ENCODE measurements at places on chromosomes 7 and 10. TPM values are rescaled to one million over a fixed set of nuclear protein-coding genes. Genes with fewer than 3 reads are reported as not detected.

LEP gene
- total RNA-seq = not detected

ABCB1 gene
- 5.5 TPM for total RNA-seq

DNA sequence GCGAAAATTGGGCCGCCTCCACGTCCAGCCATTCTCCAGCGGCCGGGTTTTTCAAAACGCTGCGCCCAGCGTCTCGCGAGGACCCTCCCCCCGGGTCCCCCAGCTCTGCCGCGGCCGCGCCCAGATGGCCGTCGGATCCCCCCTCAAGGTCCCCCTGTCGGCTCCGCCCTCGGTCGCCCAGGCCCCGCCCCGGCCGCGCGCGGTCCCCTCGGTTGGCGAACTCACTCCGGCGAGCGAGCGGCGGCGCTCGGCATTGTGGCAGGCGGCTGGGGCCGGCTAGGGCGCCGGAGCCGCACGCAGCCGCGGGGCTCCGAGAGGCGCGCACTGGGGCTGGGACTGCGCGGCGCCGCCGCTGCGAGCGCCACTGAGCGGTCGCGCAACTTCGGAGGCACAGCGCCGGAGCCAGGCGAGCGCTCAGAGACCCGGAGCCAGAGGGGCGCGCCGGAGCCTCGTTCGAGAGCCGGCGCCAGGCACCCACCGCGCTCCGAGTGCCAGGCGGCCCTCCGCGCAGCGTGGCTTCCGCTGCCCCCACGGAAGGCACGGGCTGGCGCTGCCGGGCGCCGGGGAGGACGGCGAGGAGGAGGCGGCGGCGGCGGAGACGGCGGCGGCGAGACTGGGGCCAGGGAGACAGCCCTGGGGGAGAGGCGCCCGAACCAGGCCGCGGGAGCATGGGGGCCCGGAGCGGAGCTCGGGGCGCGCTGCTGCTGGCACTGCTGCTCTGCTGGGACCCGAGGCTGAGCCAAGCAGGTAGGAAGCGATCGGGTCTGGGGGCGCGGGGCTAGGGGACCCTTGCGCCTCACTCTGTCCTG is at the start of gene UNC5B:
TSS of gene UNC5B (plus strand) at position 253 of the 809 bp plus-strand sequence. CDS start at position 669, 416 bp downstream.
- H3K4me3 ChIP-seq = peak within 1 kb of the TSS; percentile 92
- no peaks in the 10 kb centered on the region for H3K27me3 ChIP-seq
- H3K4me1 ChIP-seq = peaks cover 17% of the 10 kb centered on the region
- DNase-seq = peak; percentile 44
- H3K36me3 ChIP-seq = no peaks in the 10 kb centered on the region

- no peaks in the 10 kb centered on the region for H3K27me3 ChIP-seq
- peak overlapping the region; percentile 91 for H3K27ac ChIP-seq
- peaks cover 14% of the 10 kb centered on the region for H3K4me1 ChIP-seq
- H3K36me3 ChIP-seq = no peaks in the 10 kb centered on the region
- DNase-seq = no peak
Observed at GRCh38 chr10:74824184-74824899, 2.1 kb upstream of the KAT6B start.

POT1 gene
- 28.7 TPM for total RNA-seq

GRCh38 chr10:97825020-97825760 is 24.5 kb upstream of the GOLGA7B start:
- no peak for DNase-seq
- H3K27ac ChIP-seq = no peak overlapping the region
- no peak overlapping the region for H3K4me3 ChIP-seq
- H3K4me1 ChIP-seq = peaks cover 11% of the 10 kb centered on the region
- H3K36me3 ChIP-seq = no peaks in the 10 kb centered on the region

GRCh38 chr10:6022660-6023059 is 39.5 kb downstream of the IL2RA start:
- H3K27me3 ChIP-seq = no peaks in the 10 kb centered on the region
- no peak for DNase-seq
- H3K36me3 ChIP-seq = no peaks in the 10 kb centered on the region
- H3K27ac ChIP-seq = no peak overlapping the region

RAMP3 gene
- 586 TPM for total RNA-seq

- H3K27ac ChIP-seq = no peak overlapping the region
- no peaks in the 10 kb centered on the region for H3K4me1 ChIP-seq
- H3K36me3 ChIP-seq = no peaks in the 10 kb centered on the region
- DNase-seq = no peak
- no peaks in the 10 kb centered on the region for H3K27me3 ChIP-seq
- no peak overlapping the region for H3K4me3 ChIP-seq
Observed at GRCh38 chr10:25820472-25820871, 113.6 kb upstream of the MYO3A start.

GRCh38 chr7:39088730-39089593 is 111.3 kb downstream of the POU6F2 start:
- H3K27ac ChIP-seq = no peak overlapping the region
- H3K4me1 ChIP-seq = no peaks in the 10 kb centered on the region

DNA sequence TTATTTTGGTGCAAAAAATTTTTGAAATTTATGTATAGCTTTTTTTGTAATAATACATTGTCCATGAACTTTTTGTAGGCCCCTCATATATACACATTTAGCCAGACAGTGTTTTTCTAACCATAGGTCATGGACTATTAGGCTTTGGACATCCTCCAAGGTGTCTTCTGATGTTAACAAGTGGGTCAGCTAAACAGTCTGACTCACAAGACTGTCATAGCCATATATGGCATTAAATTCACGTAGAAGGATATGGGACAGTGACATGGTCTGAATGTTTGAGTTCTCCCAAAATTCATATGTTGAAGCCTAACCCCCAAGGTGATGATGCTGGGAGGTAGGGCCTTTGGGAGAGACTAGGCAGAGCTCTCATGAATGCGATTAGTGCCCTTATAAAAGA is 14.0 kb upstream of the NUB1 start:
- H3K27ac ChIP-seq = no peak overlapping the region
- H3K36me3 ChIP-seq = no peaks in the 10 kb centered on the region
- no peaks in the 10 kb centered on the region for H3K4me1 ChIP-seq
- no peak for DNase-seq

DNA sequence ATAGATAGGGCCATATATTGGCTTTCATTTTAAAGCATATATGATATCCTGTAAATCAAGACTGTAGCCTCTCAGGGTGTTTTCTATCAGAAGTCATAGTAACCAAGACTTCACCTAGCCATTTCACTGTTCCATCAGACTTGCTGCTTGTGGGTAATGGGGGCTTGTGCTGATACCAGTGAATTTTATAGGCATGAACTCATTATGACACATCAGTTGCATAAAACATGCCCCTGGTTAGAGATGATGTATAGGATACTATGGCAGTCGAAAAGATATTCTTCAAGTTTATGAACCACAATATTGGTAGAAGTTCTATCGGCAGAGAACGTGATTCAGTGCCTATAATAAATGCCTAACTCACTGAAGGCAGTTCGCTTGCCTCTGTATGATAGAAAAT is 206.4 kb downstream of the ITGB1 start:
- H3K27ac ChIP-seq = no peak overlapping the region
- peaks cover 6% of the 10 kb centered on the region for H3K36me3 ChIP-seq
- H3K27me3 ChIP-seq = no peaks in the 10 kb centered on the region
- no peak for DNase-seq
- no peak overlapping the region for H3K4me3 ChIP-seq

DNA sequence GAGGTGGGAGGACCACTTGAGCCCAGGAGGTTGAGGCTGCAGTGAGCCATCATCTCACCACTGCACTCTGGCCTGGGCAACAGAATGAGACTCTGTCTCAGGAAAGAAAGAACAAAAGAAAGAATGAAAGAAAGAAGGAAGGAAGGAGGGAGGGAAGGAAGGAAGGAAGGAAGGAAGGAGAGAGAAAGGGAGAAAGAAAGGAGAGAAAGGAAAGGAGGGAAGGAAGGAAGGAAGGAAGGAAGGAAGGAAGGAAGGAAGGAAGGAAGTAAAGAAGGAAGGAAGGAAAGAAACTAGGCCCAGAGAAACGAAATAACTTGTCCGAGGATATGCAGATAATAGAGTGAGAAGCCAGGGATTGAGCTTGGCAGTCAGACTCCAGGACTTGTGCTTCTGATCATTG is 102.1 kb downstream of the SKIDA1 start:
- H3K27ac ChIP-seq = no peak overlapping the region
- H3K4me1 ChIP-seq = no peaks in the 10 kb centered on the region
- DNase-seq = no peak
- H3K27me3 ChIP-seq = no peaks in the 10 kb centered on the region

TET1 gene
- total RNA-seq = 3.9 TPM

CNNM1 gene
- not detected for total RNA-seq

DNA sequence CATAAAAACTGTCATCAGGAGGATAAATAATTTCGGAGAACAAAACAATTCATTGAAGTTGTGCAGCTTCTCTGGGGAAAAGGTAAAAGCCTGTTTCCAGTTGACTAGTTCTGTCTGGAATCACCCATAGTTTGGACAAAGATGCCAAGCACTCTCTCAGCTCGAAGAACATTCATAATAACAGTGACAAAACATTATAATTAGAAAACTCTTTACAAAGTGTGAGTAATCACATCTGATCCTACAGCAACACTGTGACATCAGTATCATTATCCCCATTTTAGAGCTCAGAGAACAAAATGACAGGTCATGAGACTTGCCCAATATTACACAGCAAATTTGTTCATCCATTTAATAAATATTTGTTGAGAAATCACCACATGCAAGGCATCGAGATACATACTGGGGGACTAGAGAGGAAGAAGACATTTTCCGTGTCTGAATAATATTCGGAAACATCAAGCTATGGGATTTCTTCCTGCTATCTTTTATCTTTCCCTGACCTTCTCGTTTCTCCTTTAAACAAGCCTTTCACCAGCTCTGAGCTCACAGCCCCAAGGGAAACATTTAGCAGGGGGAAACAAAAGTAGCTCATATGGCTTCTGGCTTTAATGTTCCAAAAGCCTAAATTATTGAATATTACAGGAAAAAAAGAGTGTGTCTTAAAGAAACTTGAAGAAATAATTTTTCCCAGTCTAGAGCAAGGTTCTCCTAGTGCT is 123.3 kb upstream of the GHITM start:
- no peaks in the 10 kb centered on the region for H3K27me3 ChIP-seq
- no peak for DNase-seq
- H3K36me3 ChIP-seq = no peaks in the 10 kb centered on the region
- no peaks in the 10 kb centered on the region for H3K4me1 ChIP-seq

DNA sequence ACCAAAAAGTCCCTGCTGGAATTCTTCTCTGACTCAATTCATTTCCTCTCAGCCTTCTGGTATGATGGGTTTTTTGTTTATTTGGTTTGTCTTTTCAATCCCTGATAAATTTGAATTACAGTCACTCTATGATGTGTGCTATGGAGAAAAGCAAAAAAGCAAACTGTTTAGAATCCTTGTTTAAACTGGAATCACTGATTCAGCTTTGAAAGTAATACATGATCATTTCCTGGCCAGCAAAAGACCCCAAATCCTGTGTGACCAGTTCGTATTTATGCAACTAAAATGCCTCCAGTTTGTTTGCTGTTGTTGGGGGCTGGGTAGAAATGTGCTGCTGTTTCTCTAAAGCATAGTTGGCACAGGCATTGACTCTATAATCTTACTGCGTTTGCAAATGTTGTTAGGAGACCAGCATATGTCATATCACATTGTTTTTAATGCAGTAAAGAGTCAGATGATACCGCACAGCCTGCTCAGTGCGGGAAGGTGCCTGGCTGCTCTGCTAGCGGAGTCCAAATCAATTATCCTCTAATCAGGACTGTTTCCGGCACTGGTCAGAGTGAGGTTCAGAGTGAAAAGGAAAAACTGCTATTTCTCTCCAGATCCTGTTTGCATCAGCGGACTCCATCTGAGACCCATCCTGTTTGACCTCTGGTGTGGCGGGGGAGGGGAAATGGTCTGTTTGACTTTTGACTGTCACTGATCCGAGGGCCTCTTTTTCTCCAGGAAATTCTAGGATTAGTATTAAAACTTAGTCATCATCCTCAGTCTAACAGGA is 40.6 kb upstream of the ADD3 start:
- H3K27me3 ChIP-seq = no peaks in the 10 kb centered on the region
- H3K27ac ChIP-seq = peak overlapping the region; percentile 2
- H3K4me1 ChIP-seq = peaks cover 47% of the 10 kb centered on the region
- no peak for DNase-seq

PAPOLB gene
- not detected for total RNA-seq

LZTS2 gene
- total RNA-seq = 169 TPM

DNA sequence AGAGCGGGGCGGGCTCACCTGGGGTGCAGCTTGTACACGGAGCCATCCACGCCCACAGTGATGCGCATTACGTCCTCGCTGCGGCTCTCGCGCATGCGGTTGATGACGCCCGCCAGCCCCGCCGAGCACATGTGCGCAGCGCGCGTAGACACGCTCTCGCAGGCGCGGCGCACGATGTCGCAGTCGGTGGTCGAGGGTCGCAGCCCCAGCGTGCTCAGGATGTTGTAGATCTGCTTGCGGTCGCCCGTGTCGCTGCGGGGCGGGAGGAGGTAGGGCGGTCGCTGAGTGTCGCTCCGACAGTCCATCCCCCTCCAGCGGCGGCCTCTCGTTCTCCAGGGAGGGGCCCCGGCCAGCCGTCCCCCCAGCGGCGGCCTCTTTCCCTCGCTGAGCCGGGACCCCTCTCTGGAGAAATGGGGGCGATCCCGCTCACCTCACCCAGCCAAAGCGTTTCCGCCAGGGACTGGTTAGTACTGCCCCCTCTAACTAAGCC is 4.4 kb upstream of the MYL7 start:
- H3K36me3 ChIP-seq = no peaks in the 10 kb centered on the region
- no peak overlapping the region for H3K27ac ChIP-seq
- no peaks in the 10 kb centered on the region for H3K27me3 ChIP-seq
- peak overlapping the region; percentile 67 for H3K4me3 ChIP-seq
- H3K4me1 ChIP-seq = no peaks in the 10 kb centered on the region
- no peak for DNase-seq

- H3K4me1 ChIP-seq = no peaks in the 10 kb centered on the region
- H3K36me3 ChIP-seq = no peaks in the 10 kb centered on the region
- H3K27ac ChIP-seq = no peak overlapping the region
- no peaks in the 10 kb centered on the region for H3K27me3 ChIP-seq
Observed at GRCh38 chr10:124119946-124120345, 26.5 kb upstream of the CHST15 start.

MRLN gene
- not detected for total RNA-seq

MUC3A gene
- not detected for total RNA-seq

GRCh38 chr7:1117321-1117928 is 29.5 kb downstream of the GPER1 start:
- H3K4me1 ChIP-seq = no peaks in the 10 kb centered on the region
- H3K36me3 ChIP-seq = no peaks in the 10 kb centered on the region
- no peak for DNase-seq
- no peak overlapping the region for H3K27ac ChIP-seq
- no peak overlapping the region for H3K4me3 ChIP-seq
- no peaks in the 10 kb centered on the region for H3K27me3 ChIP-seq

DNA sequence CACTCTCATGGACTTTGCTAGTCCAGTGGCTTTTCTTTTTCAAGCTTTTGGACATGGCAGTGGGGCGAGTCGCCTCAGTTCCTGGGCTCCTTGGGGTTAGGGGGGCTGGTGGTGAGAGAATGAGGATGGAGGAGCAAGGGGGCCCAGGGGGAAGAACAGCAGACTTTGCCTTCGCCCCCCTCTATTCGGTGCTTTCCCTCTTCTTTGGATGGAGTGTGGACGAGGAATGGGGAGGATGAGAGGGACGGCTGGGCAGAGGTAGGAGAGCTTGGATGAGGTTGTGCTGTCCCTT is 255 bp downstream of the MAGI2 start:
- peak overlapping the region; percentile 98 for H3K27ac ChIP-seq
- no peaks in the 10 kb centered on the region for H3K27me3 ChIP-seq
- H3K36me3 ChIP-seq = no peaks in the 10 kb centered on the region
- DNase-seq = no peak
- H3K4me3 ChIP-seq = peak overlapping the region; percentile 81

Measured in ascending aorta (tissue), 2 donors.